CD4-positive, alpha-beta T cell treated with Interleukin-15 for 1 hour (primary cell): ENCODE measurements at places on chromosomes 1 and 21.

- DNase-seq: no peak
These were observed 54.3 kb downstream of the RPS6KA1 start for GRCh38 chr1:26583646-26584485.

DNA sequence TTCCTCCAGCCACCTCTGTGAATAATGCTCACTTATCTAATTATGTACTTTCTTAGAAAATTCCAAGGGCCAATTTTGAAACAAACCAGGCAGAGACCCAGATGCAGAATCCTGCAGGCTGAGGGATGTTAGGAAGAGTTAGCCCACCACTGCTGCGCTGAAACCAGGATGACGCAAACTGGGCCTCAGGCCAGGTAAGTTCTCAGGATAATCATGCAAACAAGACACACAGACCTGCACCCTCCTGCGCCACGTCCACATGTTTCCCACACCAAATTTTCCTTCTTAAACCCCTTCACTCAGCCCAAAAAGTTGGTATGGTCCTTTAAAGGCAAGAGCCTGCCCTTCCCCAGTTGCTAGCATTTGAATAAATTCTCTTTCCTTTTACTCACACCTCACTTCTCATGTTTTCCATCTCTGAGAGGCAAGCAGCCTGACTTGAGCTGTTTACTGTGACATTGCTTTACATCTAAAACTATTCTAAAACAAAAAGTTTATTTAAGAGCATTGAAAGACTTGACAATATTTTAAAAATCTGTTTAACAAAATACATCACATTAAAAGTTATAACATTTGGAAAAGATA, 887.1 kb downstream of the LRRIQ3 start:
- DNase-seq: no peak

- DNase-seq: no peak
These were observed 29.1 kb downstream of the RIPK4 start for GRCh38 chr21:41737651-41738324.

DNA sequence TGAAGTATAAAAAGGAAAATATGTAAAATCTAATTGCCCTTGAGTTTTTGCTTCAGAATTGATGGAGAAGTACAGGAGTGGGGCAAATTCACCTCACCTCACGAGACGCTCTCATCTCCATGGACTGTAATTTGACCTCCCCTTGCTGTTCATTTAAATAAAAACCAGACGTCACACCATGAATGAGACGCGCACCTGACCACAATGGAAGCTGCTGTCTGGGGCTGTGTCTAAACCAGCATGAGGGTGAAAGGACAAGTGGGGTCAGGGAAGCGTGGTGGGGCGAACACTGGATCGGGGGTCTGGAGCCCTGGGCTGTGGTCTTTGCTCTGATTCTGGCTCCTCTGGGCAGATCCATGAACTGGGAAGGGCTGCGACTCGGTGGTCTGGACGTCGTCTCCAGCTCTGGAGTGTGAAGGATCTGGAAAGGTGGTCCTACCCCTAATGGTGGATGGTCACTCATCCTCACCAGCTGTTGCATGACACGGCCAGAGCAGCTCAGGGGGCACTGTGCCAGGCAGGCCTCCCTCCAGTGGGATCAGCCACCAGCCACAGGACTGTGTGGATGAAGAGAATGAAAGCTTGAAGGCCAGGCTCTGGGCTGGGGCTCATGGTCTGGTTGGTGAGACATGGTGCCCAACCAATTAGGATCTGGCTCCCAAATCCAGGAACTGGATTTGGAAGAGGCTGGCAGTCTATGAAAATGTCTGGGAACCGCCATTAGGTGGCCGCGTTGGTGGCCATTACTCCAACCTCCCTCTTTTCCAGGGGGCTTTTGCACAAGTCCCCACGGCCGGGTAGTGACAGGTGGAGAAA, 728.6 kb downstream of the PTPRU start:
- no peak for DNase-seq

DNA sequence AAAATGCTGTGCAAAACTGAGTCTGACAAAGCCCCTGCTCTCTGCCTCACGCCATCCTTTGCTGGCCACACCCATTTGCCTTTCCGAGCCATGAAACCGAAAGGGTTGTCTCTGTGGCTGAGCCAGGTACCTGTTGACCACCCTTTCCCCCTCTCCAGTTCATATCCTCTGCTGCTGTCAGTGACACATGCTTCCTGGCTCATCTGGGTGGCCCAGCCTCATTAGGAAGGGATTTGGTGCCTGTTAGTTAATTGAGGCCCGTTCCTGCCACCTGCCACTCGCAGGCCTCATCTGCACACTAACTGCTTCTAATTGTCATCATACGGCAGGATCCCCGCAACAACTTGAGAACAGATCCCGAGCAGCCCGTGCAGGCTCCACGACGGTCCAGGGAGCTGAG, 79.2 kb downstream of the OLIG1 start:
- no peak for DNase-seq

DNA sequence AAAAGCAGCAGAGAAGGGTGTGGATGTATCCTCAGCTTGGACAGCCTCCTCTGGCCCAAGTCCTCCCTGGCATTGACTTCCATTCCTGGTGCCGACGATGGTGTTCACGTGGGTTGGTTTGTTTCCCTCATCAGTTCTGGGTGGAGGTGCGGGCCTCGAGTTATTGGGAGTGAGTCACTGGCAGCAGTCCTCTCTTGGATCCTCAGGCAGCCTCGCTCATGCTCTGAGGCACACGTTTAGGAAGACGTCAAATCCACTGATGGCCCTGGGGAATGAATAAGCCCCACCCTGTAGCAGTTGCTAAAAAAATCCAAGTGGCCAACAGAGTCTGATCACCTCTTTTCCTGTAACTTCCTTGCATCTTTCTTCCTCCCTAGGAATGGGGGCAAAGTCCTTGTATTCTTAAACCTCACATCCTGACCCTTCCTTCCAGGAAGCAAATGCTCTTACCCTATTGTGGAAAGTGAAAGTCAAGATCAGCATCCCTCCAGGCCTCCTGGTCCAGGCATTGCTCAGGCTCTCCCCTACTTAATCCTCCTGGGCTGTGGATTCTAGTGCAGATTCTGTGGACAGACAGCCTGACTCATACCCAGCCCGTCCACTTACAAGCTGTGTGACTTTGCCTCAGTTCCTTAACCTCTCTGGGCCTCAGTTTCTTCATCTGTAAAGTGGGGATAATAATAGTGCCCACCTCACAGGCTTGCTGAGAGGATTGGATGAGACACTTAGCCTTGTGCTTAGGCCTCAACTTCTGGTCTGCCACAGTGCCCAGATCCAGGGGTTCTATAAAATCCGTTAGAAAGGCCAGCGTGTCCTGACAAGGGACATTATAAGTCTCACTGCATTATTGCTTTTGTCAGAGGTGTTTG, 111.1 kb downstream of the TLR5 start:
- no peak for DNase-seq

DNA sequence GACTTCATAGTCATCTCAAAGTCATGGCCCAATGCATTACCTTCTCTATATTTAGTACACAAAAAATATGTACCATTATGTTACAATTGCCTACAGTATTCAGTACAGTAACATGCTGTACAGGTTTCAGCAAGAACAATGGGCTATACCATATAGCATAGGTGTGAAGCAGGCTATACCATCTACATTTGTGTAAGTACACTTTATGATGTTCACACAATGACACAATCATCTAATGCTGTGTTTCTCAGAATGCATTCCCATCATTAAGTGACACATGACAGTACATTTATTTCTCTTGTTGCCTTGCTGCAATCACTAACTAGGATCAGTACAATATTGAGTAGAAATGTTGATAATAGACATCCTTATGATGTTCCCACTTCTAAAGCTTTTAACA, 46.5 kb upstream of the NFIA start:
- DNase-seq: no peak

- DNase-seq: no peak
These were observed 121.5 kb downstream of the COL24A1 start for GRCh38 chr1:86035101-86035500.

- no peak for DNase-seq
These were observed 802.1 kb downstream of the PLA2G4A start for GRCh38 chr1:187630653-187631380.

GRCh38 chr1:171119648-171120047, 28.9 kb downstream of the FMO3 start:
- no peak for DNase-seq

GRCh38 chr1:41901551-41901950, 17.2 kb downstream of the HIVEP3 start:
- no peak for DNase-seq

GRCh38 chr21:25175938-25176337, 431.3 kb downstream of the MRPL39 start:
- DNase-seq: no peak

DNA sequence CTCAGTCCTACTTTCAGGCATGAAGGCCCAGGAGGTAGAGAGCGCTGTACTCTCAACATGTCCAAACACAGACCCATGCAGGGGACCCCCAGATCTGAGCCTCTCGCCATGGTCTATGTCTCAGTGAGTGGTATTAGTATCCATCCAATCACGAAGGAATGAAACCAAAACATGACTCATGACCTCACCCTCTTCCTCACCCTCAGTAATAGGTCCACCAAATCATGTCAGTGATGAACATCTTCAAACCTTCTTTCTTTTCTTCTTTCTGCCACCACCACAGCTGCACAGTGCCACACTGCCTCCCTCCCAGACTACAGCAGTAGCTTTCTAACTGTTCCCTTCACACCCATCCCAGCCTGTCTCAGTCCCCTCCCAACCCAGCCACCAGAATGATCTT, 16.8 kb downstream of the C1orf116 start:
- no peak for DNase-seq

DNA sequence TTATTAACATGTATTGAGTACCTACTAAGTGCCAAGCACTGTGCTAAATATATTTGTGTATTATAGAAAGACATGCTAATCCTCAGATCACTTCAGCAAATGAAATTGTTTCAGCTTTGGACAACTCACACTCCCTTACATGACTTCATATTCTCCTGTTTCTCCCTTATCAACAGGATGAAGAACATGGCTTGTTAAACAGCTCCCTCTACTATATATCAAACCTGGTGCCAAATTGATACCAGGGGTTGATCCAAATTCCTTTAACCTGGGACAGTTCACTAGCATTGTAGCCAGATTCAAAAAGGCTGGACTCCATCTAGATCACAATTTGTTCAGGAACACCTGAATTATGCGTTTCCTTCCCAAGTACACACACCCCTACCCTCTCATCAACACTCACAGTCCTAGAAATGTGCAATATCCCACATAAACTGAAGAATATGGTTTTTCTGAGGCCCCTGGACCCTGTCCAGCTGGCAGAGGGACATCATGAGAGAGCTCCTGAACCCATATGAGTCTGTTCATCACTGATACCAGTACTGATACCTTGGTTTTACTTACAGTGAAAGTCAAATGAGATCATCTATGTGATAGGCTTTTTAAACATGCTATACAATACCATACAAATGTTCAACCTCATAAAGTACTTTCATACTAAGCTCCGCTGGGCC, 47.0 kb upstream of the PALMD start:
- no peak for DNase-seq

GRCh38 chr1:110877364-110877763, 4.4 kb downstream of the CD53 start:
- no peak for DNase-seq

GRCh38 chr1:54671985-54672608, 30.5 kb downstream of the MROH7 start:
- DNase-seq: peak; percentile 59

- DNase-seq: no peak
These were observed 392.5 kb upstream of the PTBP2 start for GRCh38 chr1:96329121-96329520.

- no peak for DNase-seq
These were observed 7.9 kb upstream of the LORICRIN start for GRCh38 chr1:153251562-153251961.

DNA sequence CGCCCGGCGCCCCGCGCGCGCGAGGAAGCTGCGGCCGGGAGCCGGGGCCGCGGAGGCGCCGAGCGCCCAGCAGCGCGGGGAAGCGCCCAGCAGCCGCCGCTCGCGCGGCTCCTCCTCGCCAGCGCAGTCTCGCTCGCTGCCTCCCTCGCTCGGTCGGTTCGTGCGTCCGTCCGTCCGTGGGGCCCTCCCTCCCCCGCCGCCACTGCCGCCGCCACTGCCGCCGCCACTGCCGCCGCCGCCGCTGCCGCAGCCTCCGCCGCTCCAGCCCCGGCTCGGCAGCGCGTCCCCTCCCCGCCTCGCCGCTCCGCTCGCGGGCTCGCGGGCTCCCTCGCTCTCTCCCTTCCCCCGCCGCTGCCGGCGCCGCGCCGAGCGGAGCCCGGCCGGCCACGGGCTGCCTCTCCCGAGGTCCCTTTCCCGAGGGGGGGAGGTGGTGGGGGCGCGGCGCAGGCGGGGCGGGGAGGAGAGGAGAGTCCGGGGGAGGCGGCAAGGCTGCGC, at the start of gene KCND3:
Gene KCND3 (minus strand): TSS at position 138 of the 495 bp plus-strand sequence.
- no peak for DNase-seq

- peak; percentile 71 for DNase-seq
These were observed 14.7 kb upstream of the POFUT2 start for GRCh38 chr21:45302082-45303061.

DNA sequence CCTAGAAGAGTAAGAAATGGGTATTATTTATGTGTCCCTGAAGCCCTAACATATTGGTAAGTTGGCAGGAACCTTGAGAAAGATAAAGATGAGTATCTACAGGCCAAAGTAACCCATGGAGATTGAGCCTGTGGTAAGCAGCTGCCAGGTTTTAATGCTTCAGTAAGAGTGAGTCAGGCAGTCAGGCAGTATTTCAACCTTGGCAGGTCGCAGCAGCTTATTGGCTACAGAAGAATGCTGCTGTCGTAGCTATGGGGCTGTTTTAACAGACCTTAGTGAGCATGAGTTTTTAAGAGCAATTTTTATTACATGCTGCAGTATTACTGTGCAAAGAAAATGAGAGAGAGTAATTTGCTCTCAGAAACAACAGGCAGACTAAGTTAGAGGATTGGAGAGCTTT, 10.3 kb upstream of the SLC30A10 start:
- DNase-seq: no peak
